ENCODE measurements at places on chromosomes 1 and 21.
A peak's percentile ranks its signal among the peaks of the same experiment; 100 is the strongest.

GRCh38 chr1:23727362-23727811 is 15.9 kb upstream of the ELOA start:
- DNase-seq: no peak

DNA sequence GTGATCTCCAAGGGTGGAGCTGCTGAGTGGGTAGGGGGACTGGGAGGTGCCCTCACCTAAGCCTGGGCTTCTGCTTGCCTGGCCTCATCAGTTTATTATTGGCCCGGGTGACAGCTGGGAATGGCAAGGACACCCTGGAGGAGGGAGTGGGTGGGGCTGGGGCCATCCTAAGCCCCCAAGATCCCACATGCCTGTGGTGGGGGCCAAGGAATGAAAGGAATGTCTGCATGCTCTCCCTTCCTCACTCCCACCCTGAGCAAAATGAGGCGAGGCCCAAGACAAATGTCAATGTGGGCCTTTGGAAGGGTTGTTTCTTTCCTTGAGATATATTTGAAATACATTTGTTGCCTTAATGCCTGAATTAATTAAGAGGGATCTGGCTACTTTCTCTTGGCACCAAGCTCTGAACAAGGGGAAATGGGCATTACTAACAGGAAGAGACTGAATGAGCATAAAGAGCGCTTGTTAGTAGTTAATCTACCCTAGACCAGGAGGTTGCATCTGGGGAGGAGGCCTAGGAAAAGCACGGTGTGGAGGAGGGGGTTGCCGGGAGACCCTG is 19.7 kb upstream of the CHI3L1 start:
- no peak for DNase-seq

DNA sequence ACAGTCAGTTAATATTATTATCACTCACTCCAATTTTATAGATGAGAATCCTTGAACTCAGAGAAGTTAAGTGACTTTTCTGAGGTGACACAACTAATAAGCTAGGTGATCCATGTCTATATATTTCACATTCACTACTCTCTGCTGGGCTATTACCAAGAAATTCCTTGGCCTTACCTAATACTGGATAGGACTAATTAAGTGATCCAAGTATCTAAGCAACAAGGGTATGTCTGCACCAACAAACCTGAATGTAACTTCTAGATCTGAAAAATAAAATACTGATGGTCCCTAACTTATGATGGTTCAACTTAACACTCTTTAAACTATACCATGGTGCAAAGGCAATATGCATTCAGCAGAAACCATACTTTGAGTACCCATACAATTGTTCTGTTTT is 14.8 kb upstream of the CASQ2 start:
- no peak for DNase-seq

GRCh38 chr1:189405419-189405818 is 1072.2 kb downstream of the BRINP3 start:
- DNase-seq: no peak

DNA sequence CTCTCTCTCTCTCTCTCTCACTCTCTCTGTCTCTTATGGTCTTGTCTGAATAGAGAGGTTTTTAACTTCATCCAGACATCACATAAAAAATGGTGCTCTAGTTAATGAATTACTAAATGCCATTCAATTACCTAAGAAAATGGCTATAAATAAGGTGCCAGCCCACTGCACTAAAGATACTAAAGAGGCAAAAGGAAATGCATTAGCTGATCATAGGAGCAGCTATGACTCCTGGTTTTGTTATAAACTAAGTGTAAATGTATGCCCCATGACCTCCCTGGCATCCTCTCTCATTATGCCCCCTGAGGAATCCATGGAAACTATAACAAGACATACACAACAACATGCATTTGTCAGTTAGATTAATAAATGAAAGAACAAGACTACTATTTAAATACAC is 57.5 kb upstream of the PDC start:
- DNase-seq: no peak

DNA sequence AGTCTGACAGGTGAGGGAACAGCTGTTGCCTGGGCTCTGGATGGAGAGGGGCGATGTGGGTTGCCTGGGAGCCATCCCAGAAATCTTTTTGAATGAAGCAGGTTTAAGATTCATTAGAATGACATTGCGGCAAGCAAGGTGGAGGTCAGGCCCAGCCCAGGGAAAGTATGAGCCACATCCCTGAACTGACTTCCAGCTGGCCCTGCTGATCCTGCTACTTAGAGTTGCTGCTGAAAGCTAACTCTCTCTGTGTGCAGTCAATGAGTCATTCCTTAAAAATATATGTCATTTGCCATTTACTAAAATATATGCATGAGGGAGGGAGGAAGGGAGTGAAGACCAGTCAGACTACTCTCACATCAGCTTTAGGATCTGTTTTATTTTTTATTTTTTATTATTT is 54.3 kb upstream of the RAB3GAP2 start:
- DNase-seq: no peak

GRCh38 chr1:205226868-205227583 is 720 bp upstream of the TMCC2 start:
- no peak for DNase-seq

DNA sequence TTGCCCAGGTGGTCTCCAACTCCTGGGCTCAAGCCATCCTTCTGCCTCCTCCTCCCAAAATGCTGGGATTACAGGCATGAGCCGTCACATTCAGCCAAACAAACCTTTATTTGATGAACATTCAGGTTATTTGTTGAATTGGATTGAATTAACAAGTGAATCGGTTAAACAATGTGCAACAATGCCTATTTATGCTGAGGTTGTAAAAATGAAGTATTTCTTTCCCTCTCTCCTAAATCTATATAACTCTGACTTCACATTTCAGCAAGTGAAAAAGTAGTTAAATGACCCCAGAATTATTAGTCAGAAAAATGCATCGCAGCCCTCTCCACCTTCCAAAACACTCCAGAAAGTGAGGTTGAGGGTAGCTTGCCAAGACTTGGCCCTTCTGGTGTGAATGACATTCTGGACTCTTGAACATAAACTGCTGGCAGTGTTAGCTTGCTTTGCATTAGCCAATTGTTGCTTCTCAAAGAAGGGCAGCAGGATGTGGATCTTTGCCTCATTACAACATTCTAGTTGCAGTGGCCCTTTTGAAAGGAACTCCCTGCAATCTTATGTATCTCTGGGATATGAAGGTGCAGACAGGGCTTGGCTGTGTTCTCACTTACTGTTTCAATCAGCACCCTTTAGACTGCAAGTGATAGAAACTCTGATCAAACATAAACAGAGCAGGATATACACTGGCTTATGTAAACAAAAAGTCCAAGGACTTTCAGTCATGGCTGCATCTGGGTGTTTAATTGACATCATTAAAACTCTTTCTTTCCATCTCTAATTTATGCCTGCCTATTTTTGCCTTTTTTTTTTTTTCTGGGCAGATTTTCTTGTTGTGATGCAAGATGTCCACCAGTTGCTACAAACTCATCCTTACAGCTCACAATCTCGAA is 22.4 kb downstream of the EDN2 start:
- no peak for DNase-seq

DNA sequence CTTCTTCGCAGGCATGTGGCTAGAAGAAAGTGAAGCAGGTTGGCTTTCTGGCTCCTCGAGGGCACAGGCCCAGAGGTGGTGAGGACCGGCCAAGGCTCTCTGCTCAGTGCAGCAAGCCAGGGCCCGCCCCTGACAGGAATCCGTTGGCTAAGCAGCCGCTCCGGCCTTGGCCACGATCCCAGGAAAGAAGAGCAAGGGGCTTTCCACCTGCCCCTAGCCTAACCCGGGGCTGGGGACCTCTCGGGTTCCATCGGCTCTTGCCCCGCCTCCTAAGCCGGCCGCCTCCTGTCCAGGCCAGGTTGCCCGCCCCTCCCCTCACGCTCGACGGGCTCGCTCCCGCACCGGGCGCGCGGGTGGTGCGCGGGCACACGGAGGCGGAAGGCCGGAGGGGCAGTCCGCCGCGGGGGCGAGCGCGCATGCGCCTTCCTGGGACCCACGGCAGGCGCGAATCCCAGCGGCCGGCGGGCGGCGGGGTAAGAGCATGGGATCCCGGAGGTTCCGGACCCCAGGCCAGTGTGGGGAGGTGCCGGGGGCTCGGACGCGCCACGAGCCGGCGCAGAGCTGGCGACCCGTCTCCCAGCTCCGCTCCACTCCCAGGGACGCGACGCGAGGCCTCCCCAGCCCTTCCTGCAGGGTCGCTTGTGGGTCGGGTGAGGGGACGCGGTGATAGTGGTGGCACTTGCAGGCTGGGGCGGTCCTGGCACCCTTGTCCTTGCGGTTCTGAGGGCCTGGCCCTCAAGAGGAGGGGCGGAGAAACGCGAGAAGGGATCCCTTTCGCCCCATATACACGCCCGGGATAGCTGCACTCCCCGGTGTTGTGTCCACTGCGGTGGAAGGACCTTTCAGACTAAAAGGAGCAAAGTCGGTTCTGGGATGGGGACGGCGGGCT is at the start of gene ALG6:
ALG6 (plus strand) TSS at position 413 of the 889 bp plus-strand sequence. CDS start 3,351 bp downstream, outside the sequence.
- DNase-seq: peak; percentile 69

DNA sequence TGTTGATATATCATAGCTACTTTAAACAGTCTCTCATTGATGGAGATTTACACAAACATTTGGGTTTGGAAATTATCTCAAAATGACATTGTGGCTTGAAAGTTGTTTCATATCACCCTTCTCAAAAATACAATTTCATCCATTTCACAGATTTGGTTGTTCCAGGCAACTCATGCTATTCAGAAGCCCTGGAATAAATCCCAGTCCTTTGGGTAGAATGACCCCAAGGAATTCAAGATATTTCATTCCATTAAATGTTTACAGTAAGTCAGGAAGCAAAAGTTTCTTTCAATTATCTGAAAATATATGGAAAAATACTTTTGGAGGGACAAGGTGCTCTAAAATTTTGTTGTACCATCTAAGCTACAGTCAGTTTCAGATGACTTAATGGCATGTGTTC is 27.1 kb downstream of the MPZL1 start:
- DNase-seq: no peak

DNA sequence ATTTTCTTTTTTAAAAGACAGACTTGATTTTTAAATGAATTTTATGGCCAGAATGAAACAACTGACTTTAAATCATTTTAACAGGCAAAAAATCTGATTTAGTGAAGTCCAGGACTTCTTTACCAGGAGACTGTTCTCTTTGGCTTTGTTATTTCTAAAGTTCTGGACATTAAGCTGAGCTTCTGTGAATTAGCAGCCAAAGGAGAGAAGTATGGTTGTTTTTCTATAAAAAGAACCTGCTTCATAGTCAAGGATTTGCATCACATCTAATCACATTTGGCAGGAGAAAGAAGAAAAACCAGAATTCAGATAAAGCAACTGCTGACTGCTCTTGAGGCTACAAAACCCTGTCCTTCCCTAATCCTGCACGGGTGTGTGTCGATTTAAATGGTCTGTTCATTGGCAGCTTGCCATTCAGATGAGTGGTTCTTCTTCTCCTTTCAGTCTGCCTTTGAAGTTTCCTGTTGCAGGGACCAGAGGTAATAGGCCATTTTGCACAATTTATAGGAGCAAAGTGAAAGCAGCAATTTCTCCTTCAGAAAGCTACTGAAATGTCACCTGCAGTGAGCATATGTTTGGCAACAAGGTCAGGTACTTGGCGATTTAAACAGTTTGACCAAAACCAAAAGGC is 215.4 kb downstream of the OLFM3 start:
- DNase-seq: peak; percentile 86

DNA sequence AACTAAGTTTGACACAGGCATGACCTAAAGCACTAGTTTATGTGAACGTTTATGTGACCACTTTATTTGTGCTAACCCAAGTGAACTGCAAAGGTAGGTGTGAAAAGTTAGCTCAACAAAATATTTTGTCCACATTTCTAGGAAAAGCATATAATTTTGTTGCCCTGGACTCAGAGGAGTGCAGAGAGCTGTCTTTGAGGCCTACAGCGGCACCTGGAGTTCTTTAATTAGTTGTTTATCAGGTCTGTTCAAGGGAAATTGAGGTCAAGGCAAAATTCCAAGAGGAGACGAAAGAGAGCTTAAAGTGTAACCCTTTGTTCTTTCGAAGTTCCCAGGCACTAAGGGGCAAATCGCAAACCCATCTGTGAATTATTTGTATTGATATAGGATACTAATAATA is 1.3 kb downstream of the GIPC2 start:
- no peak for DNase-seq

DNA sequence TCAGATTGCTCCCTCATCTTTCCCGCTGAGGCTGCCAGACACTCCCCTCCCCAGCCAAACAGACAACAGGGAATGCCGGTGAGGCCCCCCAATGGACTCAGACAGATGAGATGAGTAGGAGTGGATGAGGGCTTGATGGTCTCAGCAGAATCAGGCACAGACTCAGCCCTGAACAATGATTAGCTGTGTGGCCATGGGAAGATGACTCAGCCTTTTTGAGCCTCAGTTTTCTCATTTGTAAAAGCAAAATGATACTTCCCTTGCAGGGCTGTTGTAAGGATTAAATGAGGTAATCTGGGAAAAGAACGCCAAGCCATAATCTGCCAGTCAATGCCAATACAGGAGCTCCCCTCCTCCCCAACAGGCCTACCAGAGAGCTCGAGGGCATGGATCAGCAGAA is 12.4 kb downstream of the C1orf198 start:
- no peak for DNase-seq

DNA sequence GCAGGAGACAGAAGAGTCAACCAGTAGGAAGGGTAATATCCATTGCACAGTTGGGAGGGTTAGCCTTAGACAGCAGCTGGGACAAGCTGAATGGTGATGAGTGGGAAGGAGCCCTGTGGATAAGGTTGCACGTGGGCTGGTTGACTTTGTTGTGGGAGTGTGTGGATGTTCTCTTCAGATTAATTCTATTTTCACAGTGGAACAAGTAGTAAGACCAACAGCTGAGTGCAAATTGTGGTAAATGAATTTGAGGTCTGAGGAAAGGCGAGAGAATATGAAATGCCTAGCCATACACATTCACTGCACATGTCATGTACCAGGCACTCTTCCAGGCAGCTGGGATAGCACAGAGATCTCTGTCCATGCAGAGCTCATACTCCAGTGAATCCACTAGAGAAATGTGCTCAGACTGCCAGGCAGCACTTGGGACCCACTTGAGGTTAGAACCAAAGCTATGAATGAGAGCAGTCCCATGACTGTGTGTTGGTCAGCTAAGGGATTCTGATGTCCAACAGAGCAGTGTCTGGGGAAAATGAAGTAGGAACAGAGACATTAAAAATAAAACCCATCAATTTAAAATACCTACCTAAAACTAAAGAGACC is 25.2 kb upstream of the VTCN1 start:
- no peak for DNase-seq

DNA sequence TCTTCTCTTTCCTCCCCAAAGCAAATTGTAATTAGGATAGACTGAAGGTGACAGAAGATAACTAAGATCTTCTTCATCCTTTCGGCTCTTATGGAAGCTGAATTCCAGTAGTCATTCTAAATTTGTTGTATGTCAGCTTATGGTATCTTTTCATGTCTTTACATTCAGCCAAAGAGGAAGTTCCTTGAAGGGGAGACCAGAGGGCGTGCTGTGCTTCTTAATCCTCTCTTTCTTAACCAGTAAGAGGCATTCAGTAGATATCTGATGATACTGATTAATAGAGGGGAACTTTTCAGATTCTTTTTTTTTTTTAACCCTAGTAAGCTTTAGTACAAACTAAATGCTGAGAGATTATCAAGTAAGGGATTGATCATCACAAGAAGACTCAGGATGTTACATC is 102.3 kb downstream of the OSBPL9 start:
- no peak for DNase-seq

Measured in cerebellar nuclear complex (tissue), 1 donor.